ENCODE measurements at places on chromosomes 6 and 20. TPM values are rescaled to one million over a fixed set of nuclear protein-coding genes. Genes with fewer than 3 reads are reported as not detected.

- DNase-seq, result no peak
These were observed 1.4 kb downstream of the SENP6 start for GRCh38 chr6:75603106-75603420.

The ULBP2 gene
- 3.2 TPM for total RNA-seq

DNA sequence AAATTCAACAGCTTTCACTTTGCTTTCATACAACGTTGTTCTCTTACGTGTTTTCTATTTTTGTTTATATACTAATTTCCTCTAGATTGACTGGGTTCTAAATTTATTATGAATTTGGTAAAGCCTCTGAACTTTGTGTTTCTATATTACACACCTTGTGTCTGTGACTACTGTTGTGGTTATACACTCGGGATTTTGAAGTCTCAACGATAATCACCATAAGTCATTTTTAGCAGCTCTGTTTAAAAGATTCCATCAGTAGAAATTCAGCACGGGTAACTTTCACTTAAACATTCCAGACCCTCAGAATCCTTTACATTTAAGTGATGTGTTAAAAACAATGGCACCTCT is 31.8 kb upstream of the HBS1L start:
- DNase-seq, result no peak

- DNase-seq, result peak; percentile 36
These were observed 1.4 kb downstream of the NFS1 start for GRCh38 chr20:35697696-35698297.

DNA sequence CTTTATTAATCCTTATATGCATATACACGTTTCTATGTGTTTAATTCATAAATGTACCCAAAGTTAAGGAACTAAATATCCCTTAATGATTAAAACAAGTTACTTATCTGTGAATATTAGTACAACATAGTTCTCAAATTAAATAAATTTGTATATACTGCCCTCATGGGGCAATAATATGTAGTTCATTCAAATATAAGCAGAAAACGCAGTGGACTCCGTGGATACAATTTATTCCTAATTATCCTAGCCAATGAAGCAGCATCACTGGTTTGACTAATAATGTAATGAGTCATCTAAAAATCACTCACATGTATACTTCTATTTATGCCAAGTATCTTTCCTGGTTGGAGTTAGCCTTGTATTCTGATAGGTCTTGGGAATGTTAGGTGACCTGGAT is 111.6 kb downstream of the TBC1D32 start:
- no peak for DNase-seq

DNA sequence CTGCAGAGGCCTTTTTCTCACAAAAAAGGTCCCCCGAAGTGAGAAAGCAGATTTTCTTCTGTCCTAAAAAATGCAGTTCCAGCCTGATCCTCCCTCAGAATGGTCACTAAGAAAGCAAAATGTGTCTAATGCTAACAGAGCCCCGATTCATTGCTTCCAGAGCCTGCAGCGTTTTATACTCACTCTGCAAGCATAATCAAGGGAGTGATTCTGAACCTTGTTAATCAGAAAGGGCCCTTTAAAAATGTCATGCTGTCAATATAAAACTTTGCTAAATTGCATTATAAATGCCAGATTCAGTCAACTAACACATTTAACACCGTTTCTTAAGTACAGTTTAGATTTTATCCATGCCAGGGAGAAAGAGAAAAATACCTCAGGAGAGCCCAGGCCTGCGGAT is 202.8 kb downstream of the CD83 start:
- DNase-seq, result no peak

- no peak for DNase-seq
These were observed 150.0 kb upstream of the RIPOR2 start for GRCh38 chr6:25085756-25086155.

The HAO1 gene
- not detected for total RNA-seq

GRCh38 chr6:130259557-130259956 is 36.8 kb upstream of the SAMD3 start:
- DNase-seq, result no peak

DNA sequence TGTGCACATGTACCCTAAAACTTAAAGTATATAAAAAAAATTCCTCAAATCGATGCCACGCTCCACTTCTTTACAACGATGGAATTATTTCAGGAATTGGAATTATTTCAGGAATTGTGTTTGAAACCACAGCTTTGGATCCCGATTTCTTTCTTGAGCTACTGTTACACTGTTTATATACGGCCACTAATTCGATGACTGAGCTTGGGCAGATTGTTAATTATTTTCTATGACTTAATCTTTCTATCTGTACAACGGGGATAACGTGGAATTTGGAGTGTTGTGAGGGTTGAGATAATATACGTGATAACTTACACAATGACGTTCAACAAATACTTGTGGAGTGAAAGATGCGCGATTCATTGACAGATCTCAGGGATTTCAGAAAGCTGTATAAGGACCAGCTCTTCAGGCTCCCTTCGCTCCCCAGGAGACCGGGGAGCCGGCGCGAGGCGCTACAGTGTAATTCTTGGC is 171.3 kb downstream of the SLC16A10 start:
- DNase-seq, result peak; percentile 44

DNA sequence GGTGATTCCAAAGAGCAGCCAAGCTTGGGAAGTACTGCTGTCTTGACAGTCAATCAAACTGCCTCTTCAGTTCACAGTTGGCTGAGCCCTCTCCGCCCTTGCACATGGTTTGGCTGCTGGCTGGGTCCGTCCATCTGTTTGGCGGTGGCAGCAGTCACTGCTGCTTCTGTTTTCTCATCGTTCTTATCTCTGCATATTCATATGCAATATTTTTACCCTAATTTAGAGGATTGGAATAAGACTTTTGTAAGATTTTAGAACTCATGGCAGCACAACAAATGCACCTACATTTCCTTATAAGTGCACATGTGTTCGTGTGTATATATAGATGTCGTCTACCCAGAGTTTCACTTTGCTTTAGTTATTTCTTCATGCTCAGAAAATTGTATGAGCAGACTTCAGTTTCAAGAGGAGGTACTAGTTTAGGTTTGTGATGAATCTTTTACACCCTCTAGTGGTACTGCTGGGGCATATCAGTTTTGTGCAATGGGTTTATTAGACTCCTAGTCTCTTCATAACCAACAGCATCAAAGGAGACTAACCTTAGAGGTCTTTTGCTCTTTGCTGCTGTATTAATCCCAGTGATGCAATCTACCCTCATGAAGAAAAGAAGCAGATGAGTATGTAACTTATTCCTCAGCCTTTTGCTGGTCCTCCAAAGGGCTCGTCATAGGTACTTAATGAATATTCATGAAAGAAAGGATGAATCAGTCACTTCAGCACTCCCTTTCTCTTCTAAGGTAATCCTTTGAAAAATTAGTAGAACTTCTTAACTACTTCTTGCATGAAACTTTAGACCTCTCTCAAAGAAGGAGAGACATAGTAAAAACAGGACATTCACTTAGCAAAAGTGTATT is 44.3 kb downstream of the KHDC1L start:
- DNase-seq, result no peak

GRCh38 chr20:25867776-25868649 is 171.4 kb upstream of the ZNF337 start:
- peak; percentile 95 for DNase-seq

- DNase-seq, result no peak
These were observed 23.9 kb upstream of the B3GAT2 start for GRCh38 chr6:70980727-70981126.

- no peak for DNase-seq
These were observed 20.0 kb downstream of the BRPF3 start for GRCh38 chr6:36216559-36216958.

The ID1 gene
- total RNA-seq, result 56.3 TPM

DNA sequence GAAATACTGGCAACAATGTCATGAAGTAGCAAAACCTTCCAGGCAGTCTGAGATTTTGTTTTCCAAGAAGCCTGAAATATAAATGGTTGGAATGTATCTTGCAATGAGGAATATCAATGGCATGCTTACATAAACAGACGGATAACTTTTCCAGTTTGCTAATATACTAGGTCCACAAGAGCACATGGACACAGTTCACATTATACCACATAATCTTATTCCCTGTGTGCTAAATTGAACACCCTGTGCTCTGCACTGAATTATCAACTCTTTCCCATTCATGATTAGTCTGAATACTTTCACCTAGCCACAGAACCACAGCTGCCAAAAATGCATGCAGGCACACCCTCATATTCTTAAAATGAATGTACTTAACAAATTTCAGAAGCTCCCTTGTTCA is 274.3 kb downstream of the COL12A1 start:
- no peak for DNase-seq

DNA sequence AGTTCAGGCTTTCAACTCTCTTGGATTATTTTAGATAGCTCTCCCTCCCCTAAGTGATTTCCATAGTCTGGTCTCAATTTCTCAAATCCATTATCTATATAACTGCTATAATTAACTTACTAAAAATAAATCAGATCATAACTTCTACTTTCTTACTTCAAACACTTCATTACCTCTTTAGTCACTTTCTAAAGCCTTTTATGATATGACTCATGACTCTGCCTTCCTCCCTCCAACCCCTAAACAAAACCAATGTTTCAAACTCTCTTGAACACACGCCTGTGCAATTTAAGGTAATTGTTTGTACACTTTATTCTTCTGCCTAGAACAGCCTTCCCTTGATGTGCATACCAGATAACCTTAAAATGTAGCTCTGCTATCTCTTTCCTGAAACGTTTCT is 100.5 kb downstream of the LMBRD1 start:
- no peak for DNase-seq

GRCh38 chr6:11486051-11486450 is 51.5 kb upstream of the TMEM170B start:
- DNase-seq, result no peak

- DNase-seq, result peak; percentile 96
These were observed 40.8 kb upstream of the FOXP4 start for GRCh38 chr6:41505122-41506049.

The LY6G6C gene
- not detected for total RNA-seq

DNA sequence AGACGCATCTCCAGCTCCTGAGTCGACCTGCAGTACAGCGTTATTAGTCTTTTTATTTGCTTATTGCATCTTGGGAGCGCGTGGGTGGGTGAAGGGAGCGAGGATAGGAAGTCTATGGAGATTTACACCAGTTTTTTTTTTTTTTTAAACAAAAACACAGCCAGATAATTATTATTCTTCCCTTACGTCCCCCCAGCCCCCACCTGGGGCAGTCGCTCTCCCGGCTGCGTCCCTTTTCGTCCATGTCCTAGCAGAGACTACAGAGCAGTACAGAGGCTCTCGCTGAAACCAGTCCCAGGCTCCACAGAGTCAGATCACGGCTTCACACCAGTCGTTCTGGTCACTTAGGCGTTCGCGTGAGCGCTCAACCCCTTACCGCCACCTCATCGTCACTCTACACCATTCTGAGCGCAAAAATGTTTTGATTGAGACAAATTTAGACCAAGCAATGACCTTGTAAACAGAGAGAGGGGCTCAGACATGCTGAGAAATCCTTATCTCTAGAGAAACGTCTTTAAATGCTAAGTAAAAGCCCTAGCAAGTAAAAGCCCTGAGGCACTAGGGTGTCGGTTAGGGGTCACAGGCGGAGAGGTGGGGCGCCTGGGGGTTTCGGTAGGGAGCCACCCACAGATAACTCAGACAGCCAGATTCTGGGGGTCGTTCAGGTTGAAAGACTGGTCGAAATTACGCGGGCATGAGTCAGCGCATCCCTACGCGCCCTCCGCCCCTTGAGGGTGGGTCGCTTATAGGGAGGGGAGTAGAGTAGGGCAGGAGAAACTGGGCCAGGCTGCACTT is 975 bp upstream of the PPT2 start:
- DNase-seq, result peak; percentile 88

DNA sequence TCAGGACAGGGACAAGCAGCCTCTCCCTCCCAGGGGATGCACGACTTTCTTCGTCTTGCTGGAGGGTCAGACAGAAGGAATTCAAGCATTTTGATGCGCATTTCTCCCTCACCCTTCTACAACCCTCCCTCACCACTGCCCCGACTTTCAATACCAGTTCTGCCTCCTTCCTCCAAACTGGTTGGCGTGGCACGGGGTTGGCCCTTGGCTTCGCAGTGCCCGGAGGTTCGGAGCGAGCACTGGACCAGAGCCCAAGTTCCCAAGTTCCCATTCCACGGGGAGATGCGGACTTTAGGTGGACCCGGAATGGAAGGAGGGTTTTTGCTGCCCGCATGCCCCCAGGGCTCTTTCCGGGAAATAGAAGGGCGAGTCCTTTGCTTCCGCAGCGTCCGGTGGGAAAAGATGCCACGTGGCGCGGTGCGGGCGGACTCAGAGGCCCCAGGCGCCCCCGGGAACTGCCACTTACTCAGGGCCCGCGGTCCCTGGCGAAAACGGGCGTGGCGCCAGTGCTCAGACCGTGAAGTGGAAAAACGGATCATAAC is 8.0 kb upstream of the LAMP5 start:
- DNase-seq, result peak; percentile 67

GRCh38 chr6:132354517-132355167 is 46.6 kb downstream of the MOXD1 start:
- no peak for DNase-seq

The KIAA0408 gene
- total RNA-seq, result 1.8 TPM

The PHACTR1 gene
- 1.2 TPM for total RNA-seq

DNA sequence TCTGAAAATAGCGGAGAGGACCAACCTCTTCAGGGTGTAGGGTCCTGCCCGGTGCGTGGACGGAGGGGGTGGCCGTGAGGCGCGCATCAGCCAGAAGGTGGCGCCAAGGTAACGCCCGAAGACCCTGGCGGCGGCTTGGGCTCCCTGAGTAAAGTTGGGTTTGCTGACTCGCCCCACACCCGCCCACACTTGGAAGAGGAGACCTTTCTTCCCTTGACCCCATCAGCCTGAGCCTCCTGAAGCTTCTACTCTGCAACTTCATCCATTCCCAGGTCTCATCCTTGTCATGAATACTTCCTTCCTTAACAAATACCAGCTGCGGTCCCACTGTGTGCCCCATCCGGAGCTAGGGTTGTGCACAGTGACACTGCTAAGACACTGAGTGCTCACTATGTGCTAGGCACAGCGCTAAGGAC is 14.6 kb downstream of the CD40 start:
- peak; percentile 92 for DNase-seq
